Nucleus accumbens (tissue), 56 donors: ENCODE measurements at places on chromosomes 5 and 9.

DNA sequence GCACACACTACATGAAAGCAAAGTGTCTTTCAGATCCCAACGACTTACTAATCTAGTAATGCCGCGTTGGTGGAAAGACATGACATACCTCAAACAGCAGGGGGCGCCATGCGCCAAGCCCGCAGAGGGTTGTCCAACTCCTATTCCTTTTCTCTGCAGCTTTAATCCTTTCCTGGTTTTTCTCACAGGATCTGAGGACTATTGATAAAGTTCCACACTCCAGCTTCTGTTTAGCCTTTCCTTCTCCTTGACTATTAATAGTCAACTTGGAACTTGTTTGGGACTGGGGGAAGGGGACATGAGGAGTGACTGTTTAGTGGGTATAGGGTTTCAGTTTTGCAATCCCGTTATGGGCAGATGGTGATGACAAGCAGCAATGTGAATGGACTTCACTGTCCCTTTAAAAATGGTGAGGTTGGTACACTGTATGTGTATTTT, 62.9 kb downstream of the OTULIN start:
- peak; percentile 66 for DNase-seq

DNA sequence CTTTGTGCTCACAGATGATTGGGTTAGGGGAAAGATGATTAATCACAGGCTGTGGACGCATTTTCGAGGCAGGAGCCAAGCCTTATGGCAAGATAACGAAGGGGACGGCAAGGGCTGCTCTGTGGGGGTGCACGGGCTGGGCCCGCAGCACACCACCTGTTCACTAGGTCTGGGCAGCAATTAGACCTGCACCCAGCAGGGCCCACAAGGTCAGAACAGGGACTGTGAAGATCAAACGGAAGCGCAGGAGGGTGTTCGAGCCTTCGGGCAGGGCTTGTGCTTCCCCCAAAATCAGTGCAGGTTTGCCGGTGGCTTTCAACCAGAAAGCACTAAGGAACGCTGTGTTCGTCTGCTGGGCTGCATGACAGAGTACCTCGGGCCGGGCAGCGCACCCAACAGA, 73.7 kb downstream of the UBE2QL1 start:
- DNase-seq = no peak

GRCh38 chr9:118529624-118530214, 825.5 kb downstream of the TLR4 start:
- DNase-seq = no peak

DNA sequence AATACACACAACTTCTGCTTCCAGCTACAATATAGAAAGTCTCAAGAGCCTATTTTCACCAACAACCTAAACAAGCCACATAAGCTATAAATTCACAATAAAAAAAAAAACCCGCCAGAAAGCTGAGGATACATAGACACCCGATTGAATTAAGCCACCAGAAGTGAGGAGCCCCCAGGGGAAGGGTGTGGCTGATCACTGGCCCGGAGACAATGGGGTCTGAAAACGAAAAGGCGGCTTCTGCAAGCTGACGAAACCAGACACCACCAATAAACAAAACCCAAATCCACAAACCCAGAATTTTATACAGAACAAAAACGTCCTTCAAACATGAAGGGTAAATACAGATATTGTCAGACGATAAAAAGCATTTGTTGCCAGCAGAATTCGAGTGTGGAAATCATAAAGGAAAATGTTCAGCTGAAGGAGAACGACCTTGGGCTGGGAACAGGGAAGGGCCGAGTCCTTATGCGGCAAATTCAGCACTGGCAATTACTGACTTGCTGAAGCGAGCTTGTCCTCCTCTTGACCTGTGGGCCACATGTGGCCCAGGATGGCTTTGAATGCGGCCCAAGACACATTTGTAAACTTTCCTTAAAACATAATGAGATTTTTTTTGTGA, 39.6 kb upstream of the CEP72 start:
- DNase-seq = no peak

DNA sequence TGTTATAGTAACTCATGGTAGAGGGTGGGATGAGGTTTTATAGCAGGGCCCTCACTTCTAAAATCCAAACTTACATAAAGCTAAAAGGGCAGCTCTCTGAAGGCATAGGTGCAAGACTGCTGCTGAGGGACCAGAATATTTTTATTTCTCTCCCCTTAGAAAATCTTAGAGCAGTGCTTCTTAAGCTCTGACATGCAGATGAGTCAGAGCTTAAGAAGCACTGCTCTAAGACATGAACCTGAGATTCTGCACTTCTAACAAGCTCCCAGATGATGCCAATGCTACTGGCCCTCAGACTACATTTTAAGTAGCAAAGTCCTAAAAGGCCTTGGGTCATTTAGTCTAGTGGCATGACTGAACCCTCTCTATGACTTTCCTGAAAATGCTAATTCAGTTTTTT, 97.6 kb upstream of the SPRY4 start:
- no peak for DNase-seq

DNA sequence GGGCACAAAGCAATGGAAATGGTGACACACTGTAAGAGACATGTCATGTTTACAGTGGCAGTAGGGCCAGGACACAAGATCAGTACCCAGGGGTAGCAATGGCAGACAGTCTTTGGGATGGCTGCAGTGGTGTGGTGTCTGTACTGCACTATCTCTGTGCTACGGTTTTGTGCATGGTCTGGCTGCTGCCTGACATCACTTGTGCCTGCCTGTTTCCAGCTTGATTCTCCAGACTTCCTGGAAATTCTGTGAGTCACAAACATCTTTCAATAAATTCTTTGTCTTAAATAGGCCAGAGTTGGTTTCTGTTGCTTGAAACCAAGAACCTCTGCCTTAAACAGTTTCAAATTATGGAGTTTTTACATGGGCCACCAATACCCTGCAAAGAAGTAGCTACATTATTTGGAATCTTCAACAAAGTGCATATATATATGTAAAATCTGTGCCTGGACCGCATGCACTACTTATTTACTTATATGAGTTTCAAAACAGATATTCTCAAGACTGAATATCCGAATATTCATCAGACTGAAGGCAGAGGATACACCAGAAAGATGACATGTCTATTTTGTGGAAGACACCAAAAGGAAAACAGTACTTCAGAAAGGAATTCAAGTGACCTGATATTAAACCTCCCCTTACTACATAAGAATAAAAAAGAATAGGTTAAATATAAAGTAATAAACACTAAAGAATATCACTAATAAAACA, 188.1 kb downstream of the RFX3 start:
- no peak for DNase-seq

- DNase-seq = no peak
Observed at GRCh38 chr9:89440951-89441654, 56.8 kb downstream of the SEMA4D start.

- no peak for DNase-seq
Observed at GRCh38 chr5:151037561-151038411, 17.4 kb downstream of the GPX3 start.

GRCh38 chr5:124461941-124462340, 284.5 kb downstream of the ZNF608 start:
- no peak for DNase-seq

DNA sequence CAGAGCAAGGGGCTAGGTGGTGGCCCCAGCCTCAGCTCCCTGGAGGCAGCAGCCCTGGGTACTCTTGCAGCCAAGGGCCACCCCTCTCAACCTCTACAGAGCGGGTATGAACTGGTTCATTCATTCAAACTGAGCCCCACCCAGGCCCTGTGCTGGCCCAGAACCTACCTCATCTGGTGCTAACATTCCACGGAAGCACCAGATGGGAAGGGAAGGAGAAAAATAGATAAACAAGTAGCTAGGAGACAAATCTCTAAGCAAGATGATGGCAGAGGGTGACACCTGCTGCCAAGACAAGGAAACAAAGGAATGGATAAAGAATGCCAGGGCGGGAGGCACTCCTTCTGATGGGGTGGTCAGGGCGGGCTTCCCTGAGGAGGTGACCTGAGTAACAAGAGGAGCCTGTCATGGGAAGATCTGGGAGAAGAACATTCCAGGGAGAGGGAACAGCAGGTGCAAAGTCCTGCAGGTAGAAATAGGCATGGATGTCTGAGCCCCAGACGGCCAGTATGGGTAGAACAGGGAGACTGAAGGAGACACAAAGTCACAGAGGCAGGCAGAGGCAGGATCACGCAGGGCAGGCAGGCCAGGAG, 6.1 kb downstream of the ST6GALNAC4 start:
- no peak for DNase-seq

- no peak for DNase-seq
Observed at GRCh38 chr9:72952914-72953313, at the start of gene ALDH1A1. ALDH1A1 (minus strand) TSS chr9:72953053; CDS start chr9:72953000, 53 bp downstream.

GRCh38 chr5:88727705-88728313, 155.2 kb downstream of the MEF2C start:
- no peak for DNase-seq

GRCh38 chr9:76900884-76901440, 5.0 kb downstream of the PRUNE2 start:
- no peak for DNase-seq

GRCh38 chr5:14202462-14202861, 59.3 kb downstream of the TRIO start:
- DNase-seq = no peak

- DNase-seq = peak; percentile 7
Observed at GRCh38 chr5:156800929-156801328, 49.2 kb upstream of the PPP1R2B start.
